ENCODE measurements at places on chromosomes 4 and X.

DNA sequence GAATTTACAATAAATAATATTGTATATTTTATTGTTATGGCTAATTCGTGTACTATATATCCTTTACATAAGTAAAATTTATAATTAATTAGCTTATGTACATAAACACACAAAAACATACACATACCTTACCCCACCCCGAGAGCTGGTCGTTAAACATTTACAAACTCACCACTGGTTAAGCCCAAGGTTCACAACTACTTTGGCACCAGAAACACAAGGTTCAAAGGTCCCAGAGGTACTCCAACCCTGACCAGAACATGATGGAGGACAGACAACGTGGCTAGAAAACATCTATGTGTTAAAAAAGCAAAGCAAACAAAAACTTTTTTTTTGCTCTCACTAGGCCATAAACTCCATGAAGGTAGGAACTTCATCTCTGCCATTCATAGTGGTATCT, 37.7 kb downstream of the SLC25A5 start:
- DNase-seq, result no peak

DNA sequence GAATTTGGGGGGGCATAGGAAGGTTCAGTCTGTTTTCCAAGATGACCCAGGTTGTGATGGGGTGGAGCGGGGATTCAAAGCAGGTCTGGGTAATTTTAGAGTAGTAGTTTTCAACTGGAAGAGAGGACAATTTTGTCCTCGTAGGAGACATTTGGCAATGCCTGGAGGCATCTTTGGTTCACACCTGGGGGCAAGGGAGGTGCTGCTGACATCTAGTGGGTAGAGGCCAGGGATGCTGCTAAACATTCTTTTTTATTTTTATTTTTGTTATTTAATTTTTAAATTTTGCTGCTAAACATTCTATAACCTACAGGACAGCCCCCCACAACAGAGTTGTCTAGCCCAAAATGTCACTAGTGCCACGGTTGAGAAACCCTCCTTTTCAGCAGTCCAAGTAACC, 1.9 kb downstream of the RAB9A start:
- DNase-seq, result no peak

GRCh38 chr4:98673288-98673644, 14.9 kb upstream of the TSPAN5 start:
- DNase-seq, result no peak

DNA sequence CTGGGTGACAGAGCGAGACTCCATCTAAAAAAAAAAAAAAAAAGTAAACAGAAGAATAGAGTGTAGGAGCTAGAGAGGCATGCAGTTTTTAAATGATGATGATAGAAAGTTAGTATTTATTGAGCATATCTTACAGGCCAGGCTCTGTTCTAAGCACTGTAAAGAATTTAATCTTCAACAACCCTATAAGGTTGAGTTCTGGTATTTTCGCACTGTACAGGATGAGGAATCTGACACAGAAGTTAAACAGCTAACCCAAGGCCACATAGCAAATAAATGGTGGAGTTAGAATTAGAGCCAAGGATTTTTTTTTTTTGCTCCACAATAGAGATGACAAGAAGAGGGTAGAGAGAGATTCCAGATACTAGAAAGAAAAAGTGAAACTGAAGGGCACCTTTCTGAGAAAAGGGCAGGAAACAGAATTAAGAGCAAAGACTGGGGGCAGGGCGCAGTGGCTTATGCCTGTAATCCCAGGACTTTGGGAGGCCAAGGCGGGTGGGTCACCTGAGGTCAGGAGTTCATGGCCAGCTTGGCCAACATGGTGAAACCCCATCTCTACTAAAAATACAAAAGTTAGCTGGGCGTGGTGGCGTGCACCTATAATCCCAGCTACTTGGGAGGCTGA, 56.1 kb downstream of the KLHL5 start:
- no peak for DNase-seq

GRCh38 chr4:7191546-7192251, 639 bp upstream of the SORCS2 start:
- DNase-seq, result no peak

All from astrocyte of the hippocampus (primary cell).